ENCODE measurements at places on chromosomes 6 and 20.

- no peak for DNase-seq
These were observed 266.1 kb upstream of the RNF24 start for GRCh38 chr20:4281258-4282055.

- no peak for DNase-seq
These were observed 1144.5 kb downstream of the HACE1 start for GRCh38 chr6:103715269-103715668.

- no peak for DNase-seq
These were observed 157.4 kb upstream of the LAMA2 start for GRCh38 chr6:128725271-128726233.

- DNase-seq: no peak
These were observed 25.2 kb downstream of the MED23 start for GRCh38 chr6:131602781-131603312.

GRCh38 chr20:43563429-43563828, 4.6 kb downstream of the SGK2 start:
- DNase-seq: no peak

GRCh38 chr6:117986396-117986795, 79.3 kb downstream of the SLC35F1 start:
- no peak for DNase-seq

DNA sequence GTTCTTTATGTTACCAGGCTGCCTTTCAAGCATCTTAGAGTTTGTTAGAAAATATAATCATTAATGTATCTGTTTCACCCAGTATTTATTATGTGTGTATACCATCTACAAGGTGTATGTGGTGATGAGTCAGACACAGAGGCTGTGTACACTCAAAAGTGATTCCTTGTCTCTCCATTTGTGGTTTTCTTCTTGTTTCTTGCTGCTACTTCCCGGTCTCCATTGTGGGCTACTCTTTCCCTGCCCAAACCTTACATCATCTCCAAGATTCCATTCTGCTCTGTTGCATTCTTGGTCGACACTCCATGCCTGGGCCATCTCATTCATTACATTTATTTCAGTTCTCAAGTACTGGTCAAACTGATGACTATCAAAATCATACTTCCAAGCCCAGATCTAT, 182.2 kb upstream of the STXBP5 start:
- DNase-seq: no peak

- peak; percentile 67 for DNase-seq
These were observed 23.6 kb upstream of the TMEM181 start for GRCh38 chr6:158536084-158536890.

- DNase-seq: peak; percentile 64
These were observed 10.4 kb downstream of the IGF2R start for GRCh38 chr6:159979136-159979874.

- DNase-seq: no peak
These were observed 9.1 kb downstream of the ANKRD60 start for GRCh38 chr20:58219342-58219700.

GRCh38 chr20:62019144-62019805, 46.4 kb downstream of the TAF4 start:
- DNase-seq: no peak

DNA sequence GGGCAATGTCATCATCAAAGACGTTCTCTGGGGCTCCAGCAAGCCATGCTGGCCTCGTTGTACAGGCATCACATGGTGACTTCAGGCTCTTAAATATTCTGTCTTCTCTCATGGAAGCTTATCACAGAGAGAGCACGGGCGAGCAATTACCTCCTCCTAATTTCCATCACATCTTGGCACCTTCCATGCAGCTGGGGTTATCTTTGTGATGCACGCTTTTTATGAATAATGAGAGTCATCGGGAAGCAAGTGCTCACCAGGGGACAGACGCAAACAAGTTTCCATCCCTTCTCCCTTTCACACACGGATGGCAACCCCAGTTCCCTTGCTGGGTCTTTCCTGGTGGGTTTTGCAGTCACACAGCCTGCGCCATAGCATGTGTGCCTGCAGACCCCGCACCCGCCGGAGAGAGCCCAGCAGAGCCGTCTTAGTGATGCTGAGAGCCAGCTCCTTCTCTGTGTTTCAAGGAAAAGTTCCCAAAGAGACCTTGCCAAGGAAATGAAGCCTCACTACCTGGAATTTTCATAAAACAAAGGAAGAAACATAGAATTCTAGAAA, 116.3 kb upstream of the AFDN start:
- no peak for DNase-seq

DNA sequence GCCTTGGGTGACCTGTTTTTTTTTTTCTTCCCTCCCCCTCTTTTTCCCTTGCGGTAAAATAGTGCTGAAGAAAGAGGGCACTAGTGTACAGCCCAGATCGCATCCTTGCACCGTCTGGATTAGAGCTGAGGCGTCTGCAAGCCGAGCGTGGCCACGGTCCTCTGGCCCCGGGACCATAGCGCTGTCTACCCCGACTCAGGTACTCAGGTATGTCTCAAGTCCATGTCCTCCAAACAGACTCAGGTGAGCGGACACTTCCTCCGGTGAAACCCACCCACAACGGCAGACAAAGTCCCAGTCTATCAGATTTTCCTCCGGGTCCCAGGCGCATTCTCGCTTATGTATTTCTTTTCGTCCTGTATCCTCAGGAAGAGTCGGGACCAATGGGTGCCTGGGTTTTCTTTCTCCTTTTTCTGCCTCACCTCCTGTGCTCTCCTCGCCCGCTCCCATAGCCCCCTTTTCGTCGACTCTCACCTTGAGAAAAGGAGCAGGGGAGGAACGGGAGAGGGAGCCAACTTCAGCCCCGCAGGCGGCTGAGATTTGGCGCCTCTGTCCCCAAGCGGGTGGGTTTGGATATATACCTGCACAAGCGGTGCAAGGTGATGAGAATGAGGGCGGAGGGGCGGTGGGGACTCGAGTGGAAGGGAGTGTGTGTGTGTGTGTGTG, 1.1 kb upstream of the GRM1 start:
- no peak for DNase-seq

DNA sequence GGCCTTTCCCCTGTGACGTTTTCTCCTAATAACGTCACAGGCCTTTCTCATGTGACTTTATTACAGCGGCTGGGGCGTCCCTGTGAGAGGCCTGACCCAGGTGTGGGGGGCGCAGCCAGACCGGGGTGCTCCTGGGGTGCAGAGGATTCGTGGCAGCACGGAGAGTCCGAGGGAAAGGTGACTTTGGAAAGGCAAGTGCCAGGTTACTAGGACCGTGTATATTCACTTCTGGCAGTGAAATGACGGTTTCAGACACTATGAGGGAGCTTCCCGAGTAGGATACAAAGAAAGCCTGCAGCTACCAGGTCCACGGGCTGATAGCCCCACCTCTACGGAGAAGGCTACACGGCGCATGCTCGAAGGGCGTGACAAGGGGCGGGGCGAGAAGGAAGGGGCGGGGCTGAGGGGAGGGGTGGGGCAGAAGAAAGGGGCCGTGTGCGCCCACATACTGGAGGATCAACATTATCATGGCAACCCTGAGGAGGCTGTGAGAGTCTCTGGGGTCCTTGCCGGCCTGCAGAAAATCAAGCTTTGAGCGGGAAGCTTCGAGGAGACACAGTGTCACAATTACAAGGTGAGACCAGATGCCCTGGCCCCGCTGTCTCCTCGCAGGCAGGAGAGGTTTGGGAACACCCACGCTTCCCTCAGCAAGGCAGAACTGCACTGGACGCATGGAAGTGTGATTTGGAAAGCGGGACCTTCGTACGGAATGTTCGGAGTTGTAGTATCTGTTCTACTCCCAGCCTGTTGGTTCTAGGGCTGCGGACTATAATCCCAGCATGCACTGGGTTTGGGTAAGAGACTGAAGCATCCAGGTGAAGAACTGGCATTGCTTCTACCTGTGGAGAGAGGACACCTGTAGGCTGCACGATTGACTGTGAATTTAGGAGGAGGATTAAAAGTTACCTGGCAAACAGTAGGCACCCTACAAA, 54.4 kb upstream of the ZNF337 start:
- peak; percentile 25 for DNase-seq

DNA sequence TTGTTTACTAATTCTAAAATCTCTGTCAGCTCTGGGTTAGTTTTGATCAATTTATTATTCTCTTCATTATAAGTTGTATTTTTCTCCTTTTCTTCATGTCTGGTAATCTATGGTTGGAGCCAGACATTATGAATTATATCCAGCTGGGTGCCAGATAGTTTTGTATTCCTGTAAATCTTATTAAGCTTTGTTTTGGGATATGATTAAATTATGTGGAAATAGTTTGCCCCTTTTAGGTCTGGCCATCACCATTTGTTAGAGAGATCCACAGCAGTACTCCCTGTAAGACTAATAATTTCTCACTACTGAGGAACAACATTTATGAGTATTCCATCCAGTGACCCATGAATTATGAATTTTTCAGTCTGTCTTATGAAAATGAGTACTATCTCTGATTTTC, 20.9 kb upstream of the SLC17A1 start:
- no peak for DNase-seq

DNA sequence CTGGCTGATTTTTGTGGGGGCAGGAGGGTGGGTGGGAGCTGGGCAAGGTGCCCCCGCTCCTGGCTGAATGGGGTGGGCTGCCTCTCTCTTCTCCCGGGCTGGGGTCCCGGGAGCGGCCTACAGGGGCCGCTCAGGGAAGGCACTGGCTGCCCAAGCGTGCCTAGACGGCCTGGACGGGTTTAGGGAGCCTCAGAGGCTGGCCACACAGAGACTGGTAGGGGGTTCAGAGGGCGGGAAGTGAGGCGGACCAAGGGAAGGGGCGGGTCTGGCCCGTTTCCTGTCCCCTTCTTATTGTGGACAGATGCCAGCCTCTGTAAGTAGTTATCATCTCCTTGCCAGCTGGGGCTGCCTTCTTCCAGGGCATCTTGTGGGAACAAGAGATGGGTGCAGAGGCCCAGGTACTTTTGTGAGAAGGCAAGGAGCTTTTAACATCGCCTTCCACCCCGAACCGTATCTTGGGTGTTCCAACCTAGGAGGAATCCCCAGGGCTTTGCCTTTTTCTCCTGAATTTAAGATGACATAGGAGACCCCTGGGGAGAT, 437 bp downstream of the CD40 start:
- no peak for DNase-seq

DNA sequence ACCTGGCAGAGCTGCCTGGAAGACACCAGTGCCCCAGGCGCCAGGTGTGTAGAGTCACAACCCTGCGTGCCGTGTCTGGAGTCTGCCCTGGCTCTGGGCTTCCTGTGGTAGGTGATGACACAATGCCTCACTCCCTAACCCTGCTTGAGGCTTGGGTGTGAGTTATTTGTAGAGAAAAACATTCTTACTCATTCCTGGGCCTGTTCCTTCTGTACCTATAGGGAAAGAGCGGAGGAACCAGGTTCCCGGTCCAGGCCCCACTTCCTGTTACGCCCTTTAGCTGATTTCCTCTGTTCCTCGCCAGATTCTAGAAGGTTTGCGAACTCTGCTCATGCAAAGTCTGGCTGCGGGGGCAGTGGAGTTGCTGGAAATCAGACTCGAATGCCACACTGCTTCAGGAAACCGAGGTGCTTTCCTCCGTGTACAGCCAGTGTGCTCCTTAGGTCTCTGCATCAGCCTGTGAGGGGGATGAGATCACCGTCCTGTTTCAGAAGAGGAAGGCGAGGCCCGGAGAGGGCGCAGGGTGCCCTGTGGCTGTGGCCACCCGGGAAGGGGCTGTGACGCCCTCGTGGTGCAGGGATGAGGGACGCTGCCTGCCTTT, 67.1 kb upstream of the DUSP22 start:
- DNase-seq: peak; percentile 80

DNA sequence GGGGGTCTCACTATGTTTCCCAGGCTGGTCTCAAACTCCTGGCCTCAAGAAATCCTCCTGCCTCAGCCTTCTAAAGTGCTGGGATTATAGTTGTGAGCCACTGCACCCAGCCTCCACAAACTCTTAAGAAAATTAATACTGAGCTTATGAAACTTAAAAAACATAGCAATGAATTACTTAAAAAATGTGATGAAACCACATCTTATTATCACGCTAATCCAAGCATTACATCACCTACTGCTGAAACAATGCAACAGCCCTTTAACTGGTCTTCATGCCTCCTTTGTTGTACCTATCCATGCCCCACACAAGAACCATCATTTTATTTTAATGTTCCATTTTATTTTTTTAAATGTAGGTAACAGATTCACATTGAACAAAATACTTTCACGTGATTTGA, 24.9 kb downstream of the SESN1 start:
- no peak for DNase-seq

DNA sequence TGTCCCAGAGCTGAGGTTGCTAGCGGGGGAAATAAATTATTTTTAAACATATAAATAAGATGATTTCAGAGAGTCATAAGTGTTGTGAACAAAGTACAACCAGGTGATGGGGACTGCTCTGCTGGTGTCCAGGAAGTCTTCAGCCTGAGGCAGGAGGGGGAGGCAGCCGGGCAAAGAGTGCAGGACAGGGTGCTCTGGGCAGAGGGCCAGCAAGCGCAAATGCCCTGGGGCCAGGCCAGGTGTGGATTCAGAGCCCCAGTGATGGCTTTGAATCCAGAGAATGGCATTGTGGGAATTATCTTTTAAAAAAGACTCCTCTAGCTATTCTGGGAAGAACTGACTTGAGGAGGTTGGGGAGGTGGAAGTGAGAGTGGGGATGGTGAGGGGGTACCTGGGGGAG, 1.6 kb downstream of the CLPSL1 start:
- no peak for DNase-seq

DNA sequence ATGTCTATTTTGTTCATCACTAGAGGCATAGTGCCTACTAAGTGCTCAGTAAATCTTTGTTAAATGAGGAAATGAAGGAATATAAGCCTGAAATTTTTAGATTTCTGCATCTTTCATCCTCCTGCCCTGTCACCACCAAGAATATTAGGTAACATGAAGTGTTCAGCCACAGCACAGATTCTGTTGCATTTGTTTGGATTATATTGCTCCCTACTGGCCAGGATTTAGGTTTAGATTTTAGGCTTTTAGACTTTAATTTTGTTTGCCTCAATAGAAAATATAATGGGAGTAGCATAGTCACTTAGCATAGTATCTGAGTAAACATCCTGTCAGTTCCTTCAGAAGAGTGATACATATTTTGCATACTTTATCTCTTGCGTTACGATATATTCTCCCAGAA, 14.2 kb downstream of the FARS2 start:
- no peak for DNase-seq

GRCh38 chr6:168641446-168641845, 200.5 kb downstream of the SMOC2 start:
- DNase-seq: no peak

GRCh38 chr20:59577037-59577808, 27.1 kb upstream of the PHACTR3 start:
- no peak for DNase-seq

- DNase-seq: no peak
These were observed 4.7 kb downstream of the CD40 start for GRCh38 chr20:46122516-46123481.
